Right forelimb (tissue), 1 donor: ENCODE measurements at places on chromosomes 1 and 21.

- DNase-seq = no peak
These were observed 132.5 kb downstream of the ZNF326 start for GRCh38 chr1:90127288-90127953.

DNA sequence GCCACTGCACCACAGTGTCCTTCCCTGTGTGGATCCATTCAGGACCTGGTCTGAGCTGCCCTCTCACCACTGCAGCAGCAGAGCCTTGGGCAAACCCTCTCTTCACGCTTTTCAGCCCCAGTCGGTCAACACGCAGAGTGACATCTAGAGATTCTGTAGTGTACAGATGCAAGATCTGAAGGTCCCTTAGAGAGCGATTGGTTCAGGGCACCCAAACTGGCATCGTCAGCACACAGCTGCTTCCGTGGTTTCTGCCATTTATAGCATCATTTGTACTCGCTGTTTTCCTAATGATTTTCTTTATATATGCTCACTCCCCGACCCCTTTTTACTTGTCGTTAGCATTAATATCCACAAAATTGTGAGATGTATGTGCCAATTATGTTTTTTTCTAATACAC lies 1.5 kb upstream of the ASCL5 start:
- DNase-seq = no peak

DNA sequence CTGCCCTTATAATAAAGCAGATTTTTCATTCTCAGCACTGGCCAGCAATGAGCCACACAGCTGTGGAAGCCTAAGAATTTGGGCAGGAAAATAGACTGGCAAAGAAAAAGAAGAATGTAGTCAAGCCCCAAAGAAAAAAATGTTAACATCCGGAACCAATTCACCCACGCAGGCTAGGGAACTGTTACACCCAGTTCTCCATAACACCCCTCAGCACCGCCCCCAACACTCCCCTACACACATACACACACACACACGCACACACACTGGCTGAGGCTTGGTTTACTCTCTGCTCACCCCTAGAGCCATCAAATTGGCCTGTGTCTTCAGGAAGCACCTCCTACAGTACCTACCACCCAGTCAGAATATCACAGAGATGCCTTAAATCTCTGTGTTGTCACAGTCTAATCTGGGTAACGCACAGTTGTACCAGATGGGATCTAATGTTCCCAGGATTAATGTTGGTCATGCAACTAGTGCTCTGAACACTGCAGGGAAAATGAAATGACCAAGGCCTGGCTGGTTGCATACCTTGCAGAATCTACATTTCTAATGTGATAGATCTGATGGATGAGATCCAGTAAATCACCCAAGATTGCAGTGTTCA lies 14.5 kb downstream of the TBX15 start:
- peak; percentile 69 for DNase-seq

DNA sequence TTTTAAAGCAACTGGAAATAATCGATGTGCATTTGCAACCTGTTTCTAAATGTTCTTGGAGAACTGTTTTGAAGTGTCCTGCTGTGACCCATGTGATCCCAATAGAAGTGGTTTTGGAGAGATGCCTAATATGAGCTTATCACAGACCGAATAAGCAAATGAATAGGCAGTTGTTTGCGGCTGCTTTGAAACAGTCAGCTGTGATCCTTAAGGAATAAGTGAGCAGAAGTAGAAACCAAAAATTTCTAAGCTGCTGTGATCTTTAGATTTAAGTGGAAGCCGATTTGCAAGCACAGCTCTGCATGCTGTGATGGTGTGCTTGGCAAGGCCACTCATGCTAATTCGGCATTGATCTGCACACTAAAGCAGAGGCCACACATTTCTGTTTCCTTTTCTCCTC lies 329.5 kb upstream of the DUSP10 start:
- no peak for DNase-seq
